ENCODE measurements at places on chromosomes 1 and 21.

DNA sequence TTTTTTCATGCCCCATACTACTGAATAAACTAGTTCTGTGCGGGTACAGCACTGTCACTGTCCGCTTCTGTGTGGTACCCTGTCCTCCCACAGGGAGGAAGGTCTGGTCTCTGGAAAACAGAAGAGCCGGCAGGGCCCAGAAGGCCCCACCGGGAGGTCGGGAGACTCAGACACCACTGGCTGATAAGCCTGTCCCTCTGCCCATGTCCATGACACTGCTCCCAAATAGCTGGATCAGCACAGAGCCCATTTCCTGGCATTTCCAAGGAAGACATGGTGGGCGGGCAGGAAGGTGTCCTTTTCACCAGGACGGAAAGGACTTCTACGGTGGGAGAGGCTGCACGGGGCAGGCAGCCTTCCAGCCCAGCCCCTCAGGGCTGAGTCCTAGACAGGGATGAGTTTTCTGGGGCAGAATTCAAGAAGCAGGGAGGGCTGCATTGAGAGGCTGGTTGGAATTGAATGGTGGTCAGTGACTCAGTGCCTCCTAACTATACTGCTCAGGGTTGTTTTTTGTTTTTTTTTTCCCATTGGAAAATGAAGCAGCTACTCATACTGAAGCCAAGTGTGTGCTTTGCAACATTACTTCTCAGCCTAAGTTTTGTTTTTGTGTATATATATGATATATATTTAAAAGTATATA, 7.1 kb downstream of the PSRC1 start:
- no peak for DNase-seq

DNA sequence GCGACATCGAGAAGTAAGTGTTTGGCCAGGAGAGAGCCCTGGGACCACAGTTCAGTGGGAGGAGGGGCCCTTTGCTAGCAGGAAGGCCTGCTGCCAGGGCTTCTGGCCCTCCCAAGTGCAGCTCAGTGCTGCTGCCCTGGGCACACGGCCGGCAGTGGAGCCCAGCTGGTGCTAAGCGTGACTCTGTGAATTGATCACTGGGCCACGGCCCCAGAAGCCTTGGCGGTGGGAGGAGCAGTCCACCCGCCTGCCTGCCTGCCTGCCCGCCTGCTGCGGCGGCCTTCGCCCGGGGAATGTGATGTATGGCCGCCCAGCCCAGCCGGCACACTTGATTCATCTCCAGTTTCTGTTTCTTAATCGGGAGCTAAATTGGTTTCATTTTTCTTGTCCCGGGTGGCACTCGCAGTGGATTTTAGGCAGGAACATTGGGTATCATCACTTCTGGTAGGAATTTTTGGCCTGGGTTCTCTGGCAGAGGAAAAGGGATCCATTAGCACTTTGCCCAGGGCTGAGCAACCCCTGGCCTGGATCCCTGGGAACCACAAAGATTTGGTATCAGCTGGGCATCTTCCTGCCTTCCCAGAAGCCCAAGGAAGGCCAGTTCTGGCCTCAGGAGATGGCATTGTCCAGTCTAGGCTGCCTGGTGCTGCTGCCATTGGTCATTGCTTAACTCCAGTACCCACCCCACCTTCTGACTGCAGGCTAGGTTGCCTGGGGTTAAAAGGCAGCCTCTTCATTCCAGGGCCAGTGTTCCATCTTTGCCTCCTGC, 28.6 kb downstream of the TMEM53 start:
- no peak for DNase-seq

GRCh38 chr1:201676197-201676596, 137.3 kb downstream of the NAV1 start:
- DNase-seq: no peak

GRCh38 chr1:8555582-8555981, 237.7 kb downstream of the SLC45A1 start:
- no peak for DNase-seq

GRCh38 chr21:44913425-44914175, 7.1 kb downstream of the ITGB2 start:
- DNase-seq: no peak
